ENCODE measurements at places on chromosomes 11 and 22.

GRCh38 chr22:18152519-18152918 is 2.5 kb downstream of the USP18 start:
- no peak for DNase-seq

DNA sequence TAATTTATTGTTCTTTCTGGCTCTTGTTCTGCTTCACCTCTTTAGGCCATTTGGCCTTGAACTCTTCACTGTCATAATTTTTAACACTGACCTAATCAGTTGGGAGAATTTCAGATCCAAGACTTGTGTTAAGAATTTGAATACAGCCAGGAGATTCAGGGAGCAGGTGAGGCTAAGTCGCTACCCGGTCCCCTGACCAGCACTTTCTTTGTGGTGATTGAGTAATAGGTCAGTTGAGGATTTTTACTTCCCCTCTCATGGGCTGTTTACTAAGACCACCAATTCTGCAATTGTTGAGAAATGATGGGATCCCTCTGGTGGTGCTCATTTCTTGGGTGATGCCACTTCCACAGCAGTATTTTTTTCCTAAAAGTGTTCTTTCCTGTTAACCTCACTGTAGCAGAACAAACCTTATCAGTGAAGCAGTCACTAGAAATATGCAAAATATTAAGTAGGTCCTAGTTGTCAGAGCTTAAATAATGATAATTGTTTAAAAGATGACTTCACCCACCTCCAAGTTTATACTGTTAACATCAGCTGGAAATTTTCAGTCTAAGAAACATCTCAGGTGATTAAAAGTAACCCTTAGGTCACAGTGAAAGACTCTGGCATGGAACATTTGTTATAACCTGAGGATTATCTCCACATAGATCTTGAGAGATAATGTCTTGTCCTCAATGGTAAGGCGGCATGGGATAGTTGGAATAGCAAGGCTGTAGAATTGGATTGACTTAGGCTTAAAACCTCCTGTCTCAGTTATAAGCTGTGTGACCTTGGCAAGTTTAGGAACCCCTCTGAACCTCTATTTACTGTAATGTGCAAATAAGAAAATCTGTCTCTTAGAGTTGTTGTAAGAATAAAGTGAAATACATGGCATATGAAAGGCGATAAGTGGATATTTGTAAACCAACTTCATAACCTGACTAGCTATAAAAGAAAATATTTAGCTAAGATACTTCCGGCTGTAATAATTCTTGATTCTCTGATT is 41.3 kb downstream of the POLD3 start:
- DNase-seq = no peak

- no peak for DNase-seq
Observed at GRCh38 chr22:19641983-19642451, 72.3 kb upstream of the SEPTIN5 start.

GRCh38 chr22:42214633-42215415 is 55.6 kb downstream of the TCF20 start:
- DNase-seq = no peak

- DNase-seq = no peak
Observed at GRCh38 chr11:87358461-87358860, 320.7 kb downstream of the TMEM135 start.

DNA sequence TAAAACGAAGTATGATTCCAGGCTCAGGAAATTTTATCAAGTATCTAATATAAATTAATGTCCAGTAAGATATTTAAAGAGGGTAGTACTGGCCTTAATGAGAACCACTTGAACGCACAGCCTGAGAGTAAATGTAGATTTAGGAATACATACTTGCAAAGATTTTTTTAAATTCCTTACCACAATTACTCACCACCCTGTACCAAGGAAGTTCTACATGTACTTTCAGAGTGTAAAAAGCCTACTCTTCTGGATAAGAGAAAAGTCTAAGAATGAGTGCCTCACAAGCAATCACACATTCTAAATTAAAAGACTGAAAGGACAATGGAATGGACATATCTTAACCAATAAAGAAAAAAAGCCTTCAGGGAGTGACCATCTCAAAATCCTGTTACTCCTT is 697.4 kb downstream of the DLG2 start:
- no peak for DNase-seq

DNA sequence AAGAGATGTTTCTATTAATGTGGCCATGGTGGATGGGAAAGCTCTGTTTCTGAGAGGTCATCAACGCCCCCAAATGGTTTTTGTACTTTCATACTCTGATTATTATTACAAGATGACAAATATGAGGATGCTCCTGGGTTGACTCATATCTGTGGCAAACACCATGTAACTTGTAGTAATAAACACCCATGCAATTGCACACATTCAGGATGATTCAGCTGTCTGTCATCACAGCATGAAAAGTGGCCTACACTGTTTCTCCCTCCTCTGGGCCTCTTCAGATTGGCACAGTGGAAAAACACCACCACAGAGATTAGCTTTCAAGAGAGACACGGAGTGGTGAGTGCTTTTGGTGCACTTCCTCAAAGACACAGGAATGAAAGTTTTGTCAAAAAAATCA is 85.4 kb downstream of the MTNR1B start:
- DNase-seq = peak; percentile 98

GRCh38 chr11:9571071-9571762 is 2.3 kb upstream of the WEE1 start:
- DNase-seq = no peak

DNA sequence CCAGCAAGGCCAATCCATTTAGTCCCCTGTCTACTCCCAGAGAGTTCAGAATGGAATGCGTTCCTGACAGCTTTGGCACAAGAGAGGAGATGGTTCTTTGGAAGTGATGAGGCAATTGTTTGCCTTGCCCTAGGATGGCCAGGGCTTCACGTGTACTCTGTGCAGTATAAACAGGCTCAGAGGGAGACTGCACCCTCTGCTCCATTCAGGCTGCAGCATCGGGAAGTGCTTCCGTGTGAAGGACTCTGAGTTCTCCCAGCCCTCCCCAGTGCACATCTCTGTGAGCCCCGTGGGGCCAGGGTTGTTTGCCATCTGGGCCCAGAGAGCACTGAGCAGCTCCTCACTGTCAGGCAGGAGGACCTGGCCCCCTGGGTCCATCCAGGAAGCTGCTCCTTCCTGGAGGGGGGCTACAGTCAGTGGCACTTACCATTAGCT is 215.3 kb upstream of the TBCEL start:
- DNase-seq = no peak

DNA sequence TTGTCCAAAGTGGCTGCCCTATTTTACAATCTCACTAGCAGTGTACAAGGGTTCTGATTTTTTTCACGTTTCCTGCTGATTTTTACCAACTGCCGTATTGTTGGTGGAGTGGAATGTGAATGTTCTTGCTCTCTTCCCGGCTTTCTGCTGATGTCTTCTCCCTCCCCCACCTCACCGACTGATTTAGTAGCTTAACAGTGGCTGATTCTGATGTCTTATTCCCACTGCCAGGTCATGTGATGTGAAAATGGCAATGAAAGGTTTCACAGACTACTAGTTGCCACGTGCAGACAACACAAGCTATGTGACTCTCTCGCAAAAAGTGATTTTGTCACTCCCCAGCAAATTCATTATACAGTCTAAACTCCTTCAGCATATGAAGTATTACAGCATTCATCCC is 17.3 kb upstream of the NEU3 start:
- DNase-seq = no peak

DNA sequence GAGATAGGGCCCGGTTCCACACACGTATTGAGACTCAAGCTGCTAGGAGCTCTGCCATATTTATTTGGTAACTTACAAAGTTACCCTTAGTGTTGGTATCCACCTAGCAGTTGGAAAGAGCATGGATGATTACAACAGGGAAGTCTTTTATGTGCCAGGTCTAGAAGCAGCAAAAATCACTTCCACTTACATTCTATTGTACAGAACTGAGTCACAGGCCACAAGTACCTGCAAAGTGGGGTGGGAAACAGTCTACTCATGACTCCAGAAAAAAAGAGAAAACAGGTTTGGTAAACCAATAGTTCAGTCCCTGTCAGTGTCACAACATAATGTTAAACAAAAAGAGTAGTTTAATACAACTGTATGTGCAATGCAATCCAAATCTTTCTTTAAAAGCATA is 279.6 kb upstream of the PITPNB start:
- no peak for DNase-seq

- DNase-seq = peak; percentile 78
Observed at GRCh38 chr22:43897751-43898261, 6.0 kb upstream of the PNPLA5 start.

DNA sequence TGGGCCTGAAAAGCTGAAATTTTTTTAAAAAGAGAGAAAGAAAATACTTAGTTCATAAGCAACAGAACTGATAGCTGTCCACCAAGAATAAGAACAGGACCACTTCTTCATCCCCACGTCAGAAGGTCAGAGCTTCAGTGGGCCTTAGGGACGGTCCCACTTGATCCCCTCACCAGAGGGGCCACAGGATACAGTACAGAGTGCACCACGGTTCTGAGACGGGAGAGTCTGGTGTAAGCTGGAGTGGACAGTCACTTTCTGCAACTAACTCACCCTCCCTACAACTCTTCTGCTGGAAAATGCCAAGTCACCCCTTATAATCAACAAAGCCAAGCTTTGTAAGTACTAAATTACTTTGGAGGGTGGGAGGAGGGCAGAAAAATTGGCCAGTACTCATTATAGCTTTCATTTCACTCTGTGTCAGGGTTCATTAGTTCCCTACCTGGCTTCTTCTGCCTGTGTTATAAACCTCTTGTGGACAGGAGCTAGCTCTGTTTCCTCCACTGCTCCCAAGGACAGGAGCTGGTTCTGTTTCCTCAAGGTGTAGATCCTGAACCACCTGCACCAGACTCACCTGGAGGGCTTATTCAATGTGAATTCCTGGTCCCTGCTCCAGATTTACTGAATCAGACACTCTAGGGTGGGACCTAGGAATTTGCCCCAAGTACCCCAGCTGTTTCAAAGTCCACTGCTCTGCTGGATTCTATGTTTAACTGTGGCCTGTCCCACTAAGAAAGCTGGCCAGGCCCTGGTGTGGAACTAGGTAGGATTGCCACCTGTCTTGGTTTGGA is 39.6 kb downstream of the SCGB1A1 start:
- no peak for DNase-seq

- no peak for DNase-seq
Observed at GRCh38 chr22:44261861-44262595, 50.7 kb downstream of the SHISAL1 start.

GRCh38 chr11:99952816-99953215 is 734.3 kb upstream of the ARHGAP42 start:
- peak; percentile 58 for DNase-seq

DNA sequence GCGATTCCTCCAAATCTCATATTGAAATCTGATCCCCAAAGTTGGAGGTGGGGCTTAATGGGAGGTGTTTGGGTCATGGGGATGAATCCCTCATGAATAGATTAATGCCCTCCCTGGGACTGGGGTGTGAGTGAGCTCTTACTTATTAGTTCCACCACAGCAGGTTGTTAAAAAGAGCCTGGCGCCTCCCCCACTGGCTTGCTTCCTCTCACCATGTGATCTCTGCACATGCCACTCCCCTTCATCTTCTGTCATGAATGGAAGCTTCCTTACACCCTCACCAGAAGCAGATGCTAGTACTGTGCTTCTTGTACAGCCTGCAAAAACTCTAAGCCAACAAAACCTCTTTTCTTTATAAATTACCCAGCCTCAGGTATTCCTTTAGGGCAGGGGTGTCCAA is 8.8 kb downstream of the RRAS2 start:
- no peak for DNase-seq

DNA sequence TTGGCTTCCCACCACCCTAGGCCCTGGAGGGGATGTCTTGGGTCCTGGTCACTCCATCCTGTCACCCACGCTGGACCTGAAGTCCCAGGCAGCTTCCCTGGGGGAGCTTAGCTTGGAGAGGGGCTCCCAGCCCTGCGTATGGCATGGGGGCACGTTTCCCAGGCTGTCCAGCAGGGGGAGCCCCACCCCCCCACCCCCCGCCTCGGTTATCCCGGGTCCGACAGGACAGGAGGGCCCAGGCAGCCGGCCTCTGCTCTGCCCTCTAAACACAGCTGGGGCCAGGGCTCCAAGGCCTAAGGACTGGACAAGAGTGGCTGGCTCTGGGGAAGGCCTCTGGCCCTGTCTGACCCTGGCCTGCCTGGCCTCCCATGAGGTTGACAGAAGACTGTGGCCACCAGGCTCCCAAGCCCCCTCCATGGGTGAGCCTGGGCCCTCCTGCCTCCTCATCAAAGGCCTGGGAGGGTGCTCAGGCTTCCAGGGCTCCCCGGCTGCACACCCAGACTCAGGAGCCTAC is 104.8 kb downstream of the NECTIN1 start:
- no peak for DNase-seq

- no peak for DNase-seq
Observed at GRCh38 chr22:19987394-19988306, 29.0 kb downstream of the ARVCF start.

DNA sequence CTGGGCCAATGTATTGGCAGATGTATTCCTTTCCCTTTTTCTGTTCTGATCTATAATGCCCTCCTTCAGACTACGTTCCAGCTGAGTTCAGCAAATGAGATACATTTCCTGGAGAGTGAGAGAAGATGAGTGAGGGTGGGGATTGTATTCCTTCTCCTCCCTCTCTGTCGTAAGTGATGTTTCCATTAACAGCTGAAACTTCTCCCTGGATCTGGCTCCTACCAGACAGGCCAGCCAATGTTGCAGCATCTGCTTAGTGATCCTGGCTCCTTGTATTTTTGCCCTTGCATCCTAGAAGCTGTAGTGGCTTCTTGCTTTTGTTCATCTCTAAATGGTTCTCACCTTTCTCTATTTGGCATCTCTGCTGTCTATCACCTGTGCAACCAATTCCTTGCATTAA is 48.2 kb upstream of the MTMR2 start:
- DNase-seq = no peak

DNA sequence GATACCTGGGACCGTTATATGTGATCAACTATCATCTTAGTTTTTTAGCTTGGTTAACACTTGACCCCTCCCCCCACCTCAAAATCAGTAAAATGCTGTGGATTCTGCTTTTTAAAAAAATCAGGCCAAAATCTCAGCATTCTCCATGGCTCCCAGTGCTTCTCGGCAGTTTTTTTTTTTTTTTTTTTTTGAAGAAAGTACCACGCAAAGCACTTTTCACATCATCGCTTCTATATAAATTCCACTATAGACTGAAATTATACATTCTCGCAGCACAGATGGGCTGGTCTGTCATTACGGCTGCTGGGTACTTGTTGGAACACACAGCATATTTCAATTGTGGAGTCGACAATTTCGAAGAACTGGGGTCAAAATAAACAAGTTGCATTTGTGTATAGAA is 67.7 kb upstream of the PPARA start:
- no peak for DNase-seq

GRCh38 chr22:35648066-35649025 is at the start of gene APOL6:
TSS of gene APOL6 (plus strand) at chr22:35648446. CDS start at chr22:35656426, 7,980 bp downstream.
- DNase-seq = peak; percentile 87

GRCh38 chr11:36703055-36703404 is 105.0 kb upstream of the RAG2 start:
- DNase-seq = no peak

DNA sequence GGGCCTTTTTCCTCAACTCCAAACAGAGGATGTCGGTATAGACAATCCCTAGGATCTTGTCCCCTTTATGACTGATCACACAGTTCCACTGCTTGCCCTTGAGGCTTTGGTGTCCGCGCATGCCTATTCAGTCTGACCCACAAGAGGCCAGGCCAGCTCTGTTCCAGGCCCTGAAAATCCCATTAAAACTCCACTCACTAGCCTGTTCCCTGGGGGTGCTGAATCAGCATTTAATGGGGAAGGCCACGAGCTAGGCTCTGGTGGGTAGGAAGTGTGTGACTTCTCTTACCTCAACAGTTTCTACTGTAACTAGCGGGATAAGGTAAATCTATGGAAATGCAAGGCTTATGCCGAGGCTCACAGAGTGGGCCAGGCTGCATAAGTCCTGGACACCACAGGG is 117.7 kb downstream of the PTPRJ start:
- DNase-seq = no peak
